ENCODE measurements at places on chromosomes 7 and 10.

GRCh38 chr10:67936416-67936815 is 52.0 kb downstream of the SIRT1 start:
- DNase-seq, result peak; percentile 67

DNA sequence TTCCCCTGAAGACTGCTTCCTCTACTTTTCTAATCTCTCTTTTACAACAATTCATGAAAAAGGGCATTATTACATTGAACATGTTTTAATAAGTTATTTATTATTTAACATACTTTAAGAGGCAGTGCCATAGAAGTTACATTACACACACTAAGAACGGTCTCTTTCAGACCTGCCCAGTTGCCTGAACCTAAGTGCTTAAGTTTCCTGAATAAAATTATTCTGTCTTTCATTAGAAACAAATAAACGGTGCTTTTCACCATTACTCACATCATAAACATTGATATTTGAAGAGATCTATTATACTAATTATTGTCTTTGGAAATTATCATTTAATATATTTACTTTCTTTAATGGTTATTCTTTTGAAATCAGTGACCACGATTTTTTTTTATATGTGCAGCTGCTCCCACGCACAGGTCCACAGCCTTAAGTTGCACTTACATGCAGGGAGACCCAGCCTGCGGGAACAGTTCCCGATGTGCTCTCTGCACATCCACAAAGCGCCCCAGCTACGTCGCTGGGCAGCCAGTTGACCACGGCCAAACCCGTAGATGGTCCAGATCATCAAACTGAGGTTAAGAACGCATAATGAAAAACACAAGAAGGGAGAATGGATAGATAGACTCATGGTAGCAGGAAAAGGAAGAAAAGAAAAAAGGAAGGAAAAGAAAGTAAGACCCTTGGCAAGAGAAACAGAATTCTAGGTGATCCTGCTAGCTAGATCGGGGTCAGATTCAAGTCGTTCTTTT is 437.0 kb upstream of the MGMT start:
- DNase-seq, result no peak

- no peak for DNase-seq
These were observed 166.1 kb downstream of the RPS24 start for GRCh38 chr10:78199759-78200158.

- DNase-seq, result no peak
These were observed 16.7 kb upstream of the SUN1 start for GRCh38 chr7:815284-816216.

- no peak for DNase-seq
These were observed 57.2 kb downstream of the ARHGAP12 start for GRCh38 chr10:31871266-31872065.

GRCh38 chr10:73879296-73880173 is 5.2 kb upstream of the CAMK2G start:
- DNase-seq, result peak; percentile 74

- DNase-seq, result no peak
These were observed 227.9 kb upstream of the SHH start for GRCh38 chr7:156039971-156040677.

DNA sequence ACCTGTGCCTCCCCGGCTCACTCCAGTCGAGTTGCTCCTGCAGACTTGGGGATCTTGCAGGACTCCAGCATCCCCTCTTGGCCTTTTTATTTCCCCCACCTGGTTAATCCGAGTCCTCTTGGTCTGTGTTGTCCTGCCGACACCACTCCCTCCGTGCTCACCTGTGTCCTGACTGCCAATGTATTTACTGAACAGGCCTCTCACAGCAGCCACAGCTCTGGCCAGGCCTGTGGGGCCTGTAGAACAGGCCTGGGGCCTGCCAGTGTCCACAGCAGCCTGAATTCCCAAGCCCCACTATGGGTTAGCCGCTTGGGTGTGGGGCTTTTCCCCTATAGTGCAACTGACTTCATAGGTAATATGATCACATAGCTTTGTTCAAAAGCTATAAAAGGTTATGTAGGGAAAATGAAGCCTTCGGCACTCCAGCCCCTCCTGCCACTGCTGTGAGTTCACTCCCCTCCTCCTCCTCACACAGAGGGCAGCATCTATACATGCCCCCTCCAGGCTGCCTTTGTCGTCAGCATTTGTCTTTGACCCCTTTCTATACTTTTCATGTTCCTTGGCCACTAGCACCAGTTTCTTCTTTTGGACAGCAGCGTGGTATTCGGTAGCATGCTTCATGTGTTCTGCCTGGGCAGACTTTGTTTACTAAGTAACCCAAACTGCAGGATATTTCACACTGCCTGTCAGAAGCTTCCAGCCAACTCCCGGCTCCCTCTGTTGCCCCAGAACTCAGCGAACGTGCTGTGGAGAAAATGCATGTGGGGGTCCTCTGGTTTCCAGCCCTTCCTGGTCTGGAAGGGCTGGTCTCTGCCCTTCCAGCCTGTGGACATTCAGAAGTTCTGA is 46.1 kb downstream of the ZNF467 start:
- no peak for DNase-seq

- DNase-seq, result no peak
These were observed 2.9 kb downstream of the SH2D4B start for GRCh38 chr10:80540618-80540980.

DNA sequence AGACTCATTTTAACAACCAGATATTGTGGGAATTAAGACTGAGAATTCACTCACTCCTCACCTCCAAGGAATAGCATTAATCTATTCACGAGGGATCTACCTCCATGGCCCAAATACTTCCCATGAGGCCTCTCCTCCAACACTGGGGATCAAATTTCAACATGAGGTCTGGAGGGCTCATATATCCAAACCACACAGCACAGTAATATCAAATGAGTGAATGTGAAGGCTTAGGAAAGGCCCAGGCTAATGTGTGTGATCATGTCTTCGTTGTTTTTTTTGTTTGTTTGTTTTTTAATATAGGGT is 46.5 kb downstream of the HIBADH start:
- DNase-seq, result no peak

DNA sequence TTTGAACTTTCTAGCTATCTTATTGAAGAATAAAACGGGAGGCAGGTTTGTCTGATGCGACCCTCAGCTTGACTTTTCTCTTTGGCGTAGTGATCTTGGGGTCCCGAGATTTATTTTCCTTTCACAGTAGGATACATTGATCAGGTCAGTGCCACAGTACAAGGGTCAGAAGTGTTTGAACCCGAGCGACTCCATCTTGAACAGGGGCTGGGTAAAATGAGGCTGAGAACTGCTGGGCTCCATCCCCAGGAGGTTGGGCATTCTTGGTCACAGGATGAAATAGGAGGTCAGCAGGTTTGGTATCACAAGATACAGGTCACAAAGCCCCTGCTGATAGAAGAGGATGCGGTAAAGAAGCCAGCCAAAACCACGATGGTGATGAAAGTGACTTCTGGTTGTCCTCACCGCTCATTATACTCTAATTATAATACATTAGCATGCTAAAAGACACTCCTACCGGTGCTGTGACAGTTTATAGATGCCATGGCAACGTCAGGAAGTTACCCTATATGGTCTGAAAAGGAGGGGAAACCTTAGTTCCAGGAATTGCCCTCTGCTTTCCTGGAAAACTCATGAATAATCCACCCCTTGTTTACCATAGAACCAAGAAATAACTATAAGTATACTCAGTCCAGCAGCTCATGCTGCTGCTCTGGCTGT is 3.0 kb upstream of the TECPR1 start:
- no peak for DNase-seq

Data from iris pigment epithelial cell (primary cell).